ENCODE measurements at places on chromosomes 6 and 20. TPM values are rescaled to one million over a fixed set of nuclear protein-coding genes. Genes with fewer than 3 reads are reported as not detected.

The TREML1 gene
- not detected for total RNA-seq

The SS18L1 gene
- total RNA-seq, result 12.3 TPM

The MSH5 gene
- 5.6 TPM for total RNA-seq

The AFDN gene
- total RNA-seq, result 225 TPM

The CNR1 gene
- total RNA-seq, result 17.5 TPM

The BPIFB4 gene
- total RNA-seq, result not detected

The CLVS2 gene
- not detected for total RNA-seq

The SMIM29 gene
- total RNA-seq, result 26.0 TPM

The DYNLT1 gene
- total RNA-seq, result 113 TPM

The SLC26A8 gene
- 0.13 TPM for total RNA-seq

The IBTK gene
- 32.9 TPM for total RNA-seq

The CDH4 gene
- 0.22 TPM for total RNA-seq

The CCN2 gene
- 141 TPM for total RNA-seq

The WFDC2 gene
- 109 TPM for total RNA-seq

The FAXC gene
- total RNA-seq, result 0.71 TPM

DNA sequence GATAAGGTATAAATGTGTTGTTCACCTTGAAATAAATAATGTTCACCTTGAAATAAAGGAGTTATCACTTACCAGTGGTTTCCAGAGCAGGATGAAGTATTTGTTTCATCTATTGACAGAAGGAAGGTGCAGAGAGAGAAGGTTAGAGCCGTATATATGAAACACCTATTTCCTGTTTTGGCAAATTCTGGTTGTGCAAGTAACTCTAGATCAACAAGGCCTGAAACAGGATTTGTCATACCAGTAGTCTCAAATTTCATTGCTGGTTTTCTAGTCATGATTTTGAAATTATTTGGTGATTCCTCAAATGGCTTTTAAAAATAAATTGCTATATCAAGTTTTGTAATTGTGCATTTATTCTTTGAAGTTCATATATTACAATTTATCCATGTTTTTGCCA is at the start of gene CRISP3:
Gene CRISP3 (minus strand): TSS at position 130 of the 400 bp plus-strand sequence. CDS start 21 bp downstream, at position 109.
- no peak for DNase-seq

DNA sequence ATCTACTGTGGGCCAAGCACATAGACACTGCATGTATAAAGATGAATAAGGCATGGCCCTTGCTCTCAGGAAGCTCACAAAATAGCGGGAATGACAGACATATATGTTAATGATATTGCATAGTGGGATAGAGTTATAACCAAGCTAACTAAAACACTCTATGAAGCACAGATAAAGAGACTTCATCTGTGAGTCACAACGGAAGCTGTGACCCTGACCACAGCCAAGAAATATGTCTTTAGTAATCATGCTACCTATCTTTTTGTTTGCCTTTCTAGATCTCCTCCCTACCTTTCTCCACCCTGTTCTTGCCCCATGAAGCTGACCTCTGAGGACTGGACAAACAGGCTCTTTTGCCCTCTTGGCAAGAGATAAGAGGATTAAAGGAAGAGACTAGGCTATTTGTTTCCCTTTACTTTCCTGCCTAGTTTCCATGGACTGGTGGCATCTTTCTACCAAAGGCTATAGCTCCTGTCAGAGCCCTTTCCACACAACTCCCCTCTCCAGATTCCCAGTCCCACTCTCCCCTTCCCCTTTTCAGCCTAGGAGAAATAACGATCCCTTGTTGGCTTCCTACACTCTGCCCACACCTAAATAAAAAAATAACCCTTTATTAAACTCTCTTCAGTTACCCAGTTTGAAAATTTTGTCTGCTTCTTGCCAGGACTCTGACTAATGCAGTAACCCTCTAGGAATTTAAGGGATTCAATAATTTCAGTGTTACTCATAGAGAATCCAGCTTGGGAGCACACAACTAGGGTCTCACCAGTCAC is 504.9 kb upstream of the MARCKS start:
- DNase-seq, result no peak

DNA sequence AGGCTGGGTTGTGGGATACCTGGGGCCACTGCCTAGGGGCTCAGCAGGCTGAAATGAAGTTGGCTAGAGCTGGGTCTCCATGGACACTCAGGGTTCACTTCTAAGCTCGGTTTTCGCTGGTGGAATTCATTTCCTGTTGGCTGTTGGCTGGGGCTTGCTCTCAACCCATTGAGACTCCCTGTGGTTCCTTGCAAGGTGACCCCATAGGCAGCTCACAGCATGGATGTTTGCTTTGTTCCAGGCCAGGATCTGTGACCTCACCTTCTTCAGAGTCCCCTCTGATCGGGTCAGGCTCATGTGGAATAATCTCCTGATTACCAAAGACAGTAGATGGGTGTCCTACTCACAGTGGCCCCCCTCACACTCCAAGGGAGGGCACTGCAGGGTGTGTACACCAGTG is 229.3 kb downstream of the QKI start:
- DNase-seq, result no peak

- no peak for DNase-seq
Measured at GRCh38 chr6:157263146-157263545, 60.2 kb downstream of the TMEM242 start.

DNA sequence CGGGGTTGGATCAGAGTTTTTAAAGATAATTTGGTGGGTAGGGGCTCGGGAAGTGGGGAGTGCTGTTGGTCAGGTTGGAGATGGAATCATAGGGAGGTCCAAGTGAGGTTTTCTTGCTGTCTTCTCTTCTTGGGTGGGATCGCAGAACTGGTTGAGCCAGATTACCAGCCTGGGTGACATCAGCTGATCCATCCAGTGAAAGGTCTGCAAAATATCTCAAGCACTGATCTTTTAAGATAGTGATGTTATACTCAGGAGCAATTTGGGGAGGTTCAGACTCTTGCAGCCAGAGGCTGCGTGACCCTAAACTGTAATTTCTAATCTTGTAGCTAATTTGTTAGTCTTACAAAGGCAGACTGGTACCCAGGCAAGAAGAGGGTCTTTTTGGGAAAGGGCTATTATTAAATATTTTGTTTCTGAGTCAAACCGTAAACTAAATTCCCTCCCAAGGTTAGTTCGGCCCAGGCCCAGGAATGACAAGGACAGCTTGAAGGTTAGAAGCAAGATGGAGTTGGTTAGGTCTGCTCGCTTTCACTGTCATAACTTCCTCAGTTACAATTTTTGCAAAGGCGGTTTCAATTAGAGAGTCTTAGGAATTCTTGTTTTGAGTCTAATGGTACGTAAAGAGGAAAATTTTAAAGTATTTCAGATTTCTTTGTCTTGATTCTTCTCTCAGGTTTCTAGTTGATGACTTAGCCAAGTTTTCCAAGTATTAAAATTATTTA is 53.1 kb downstream of the SCAF8 start:
- no peak for DNase-seq

DNA sequence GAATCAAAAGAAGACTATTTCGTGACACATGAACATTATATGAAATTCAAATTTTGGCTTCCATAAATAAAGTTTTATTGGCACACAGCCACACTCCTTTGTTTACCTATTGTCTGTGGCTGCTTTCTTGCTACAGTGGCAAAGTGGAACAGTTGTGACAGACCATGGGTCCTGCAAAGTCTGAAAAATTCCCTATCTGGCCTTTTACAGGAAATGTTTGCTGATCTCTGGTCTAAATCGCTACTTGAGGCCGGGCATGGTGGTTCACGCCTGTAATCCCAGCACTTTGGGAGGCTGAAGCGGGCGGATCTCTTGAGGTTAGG is 23.1 kb upstream of the PREX1 start:
- no peak for DNase-seq

DNA sequence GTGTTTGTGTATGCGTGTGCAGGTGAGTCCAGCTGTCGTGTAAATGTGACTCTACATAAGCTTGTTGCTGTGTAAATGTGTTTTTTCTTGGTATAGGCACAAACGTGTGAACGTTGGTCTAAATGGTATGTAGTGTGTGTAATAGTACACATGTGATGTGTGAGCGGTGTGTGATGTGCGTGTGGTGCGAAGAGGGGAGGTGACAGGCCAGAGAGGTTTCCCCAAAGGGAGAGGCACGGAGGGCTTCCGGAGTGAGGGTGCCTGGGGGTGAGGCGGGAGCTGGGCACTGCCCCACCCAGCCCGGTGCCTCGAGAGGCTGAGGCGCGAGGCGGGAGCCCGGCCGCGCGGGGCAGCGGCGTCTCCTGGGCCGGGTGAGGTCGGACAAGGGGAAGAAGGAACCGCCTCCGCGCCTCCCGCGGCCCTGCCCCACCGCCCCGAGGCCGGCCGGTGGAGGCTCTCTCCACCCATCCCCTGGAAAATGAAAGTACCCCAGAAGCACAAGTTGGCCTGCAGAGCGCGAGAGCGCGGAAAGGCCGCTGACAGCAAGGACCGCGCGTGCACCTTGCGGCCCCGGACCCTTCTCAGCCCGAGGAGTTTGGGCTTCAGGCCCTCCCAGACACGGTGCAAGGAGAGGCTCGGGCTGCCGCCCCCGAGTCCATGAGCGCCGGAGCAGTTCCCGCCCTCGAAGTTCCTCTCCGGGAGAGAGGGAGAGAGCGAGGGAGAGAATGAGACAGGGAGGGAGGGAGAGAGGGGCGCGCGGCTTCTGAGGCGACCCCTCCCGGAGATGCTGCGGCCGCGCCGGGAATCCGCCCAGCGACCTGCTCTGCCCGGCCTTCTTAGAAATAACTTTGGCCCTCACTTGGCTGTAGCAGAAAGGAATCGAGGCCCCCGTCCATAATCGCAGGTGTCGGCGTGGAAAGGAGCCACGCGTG is 43.2 kb upstream of the OSTM1 start:
- DNase-seq, result peak; percentile 26

DNA sequence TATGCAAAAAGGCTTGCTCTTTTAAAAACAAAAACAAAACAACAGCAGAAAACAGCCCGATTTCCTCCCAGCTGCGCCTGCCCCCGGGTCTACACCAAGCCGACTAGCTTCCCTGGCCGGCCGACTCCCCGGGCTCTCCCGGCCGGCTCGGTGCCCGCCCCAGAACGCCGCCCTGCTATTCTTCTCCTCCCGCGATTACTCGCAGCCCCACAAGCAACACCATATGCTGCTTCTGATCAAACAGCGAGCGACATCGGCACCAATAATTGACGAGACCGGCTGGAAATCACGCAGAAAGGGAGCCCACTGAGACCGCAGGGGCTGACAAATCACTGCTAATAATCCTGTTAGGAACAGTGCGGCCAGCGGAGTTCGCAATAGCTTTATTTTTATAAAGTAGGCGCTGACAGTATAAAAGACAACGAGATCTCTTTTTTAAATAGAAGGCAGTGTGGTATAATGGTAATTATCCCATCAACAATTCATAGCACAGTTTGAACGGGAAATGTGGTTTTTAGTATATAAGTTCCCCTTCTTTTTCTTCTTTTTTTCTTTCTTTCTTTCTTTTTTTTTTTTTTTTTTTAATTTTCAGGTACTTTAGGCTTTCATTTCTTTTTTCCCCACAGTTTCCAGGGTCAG is 3.3 kb downstream of the SIM1 start:
- DNase-seq, result no peak

DNA sequence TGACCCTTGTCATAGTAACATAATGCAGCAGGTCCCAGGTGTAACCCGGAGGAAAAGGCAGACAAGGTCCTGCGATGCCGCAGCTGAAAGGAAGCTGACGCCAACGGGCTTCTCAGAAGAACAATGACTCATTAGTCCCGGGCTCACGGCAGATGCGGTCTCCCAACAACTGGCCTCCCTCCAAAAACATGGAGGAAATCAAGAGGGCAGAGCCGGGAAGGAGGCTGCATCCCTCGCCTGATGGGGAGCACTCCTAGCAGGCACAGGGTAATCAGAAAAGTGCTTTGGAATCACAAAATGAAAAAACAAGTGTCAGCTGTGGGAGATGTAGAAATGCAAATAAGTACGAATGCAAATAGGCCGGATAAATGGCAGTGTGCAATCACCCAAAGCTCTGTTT is 165.2 kb upstream of the AGPAT4 start:
- peak; percentile 18 for DNase-seq

DNA sequence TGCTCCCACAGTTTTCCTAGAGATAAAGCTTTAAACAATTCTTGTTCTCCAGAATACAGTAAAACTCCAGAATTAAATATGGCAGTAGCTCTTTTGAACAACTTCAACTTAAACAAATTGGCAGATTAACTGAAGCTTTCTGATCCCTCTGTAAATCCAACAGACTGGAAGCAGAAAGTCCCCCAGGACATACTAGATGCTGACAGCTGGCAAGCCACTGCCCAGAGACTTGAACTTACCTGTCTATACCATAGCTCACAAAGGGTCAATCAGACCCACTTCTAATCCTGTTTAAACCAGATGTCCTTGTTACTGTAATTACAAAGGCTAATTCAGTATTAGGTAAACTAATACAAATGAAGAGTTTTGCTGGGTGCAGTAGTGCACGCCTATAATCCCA is 12.3 kb downstream of the GPLD1 start:
- no peak for DNase-seq

DNA sequence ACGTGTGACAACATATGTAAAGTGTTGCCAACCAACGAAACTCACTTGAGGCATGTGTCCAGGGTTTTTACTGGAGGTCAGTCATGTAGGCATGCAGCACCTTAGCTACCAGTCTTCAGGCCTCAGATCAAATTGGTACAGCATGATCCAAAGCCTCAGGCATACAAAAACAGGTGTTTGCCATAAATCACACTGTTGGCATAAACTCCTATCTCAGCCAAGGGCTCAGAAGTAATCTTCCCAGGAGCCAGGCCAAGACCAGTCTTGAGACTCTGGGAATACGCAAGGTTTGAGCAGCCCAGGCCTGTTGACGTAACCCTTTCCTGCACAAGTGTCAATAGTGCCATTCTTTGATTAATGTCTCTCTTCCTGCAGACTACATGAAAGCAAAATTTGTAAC is 163.5 kb downstream of the PRL start:
- DNase-seq, result no peak

DNA sequence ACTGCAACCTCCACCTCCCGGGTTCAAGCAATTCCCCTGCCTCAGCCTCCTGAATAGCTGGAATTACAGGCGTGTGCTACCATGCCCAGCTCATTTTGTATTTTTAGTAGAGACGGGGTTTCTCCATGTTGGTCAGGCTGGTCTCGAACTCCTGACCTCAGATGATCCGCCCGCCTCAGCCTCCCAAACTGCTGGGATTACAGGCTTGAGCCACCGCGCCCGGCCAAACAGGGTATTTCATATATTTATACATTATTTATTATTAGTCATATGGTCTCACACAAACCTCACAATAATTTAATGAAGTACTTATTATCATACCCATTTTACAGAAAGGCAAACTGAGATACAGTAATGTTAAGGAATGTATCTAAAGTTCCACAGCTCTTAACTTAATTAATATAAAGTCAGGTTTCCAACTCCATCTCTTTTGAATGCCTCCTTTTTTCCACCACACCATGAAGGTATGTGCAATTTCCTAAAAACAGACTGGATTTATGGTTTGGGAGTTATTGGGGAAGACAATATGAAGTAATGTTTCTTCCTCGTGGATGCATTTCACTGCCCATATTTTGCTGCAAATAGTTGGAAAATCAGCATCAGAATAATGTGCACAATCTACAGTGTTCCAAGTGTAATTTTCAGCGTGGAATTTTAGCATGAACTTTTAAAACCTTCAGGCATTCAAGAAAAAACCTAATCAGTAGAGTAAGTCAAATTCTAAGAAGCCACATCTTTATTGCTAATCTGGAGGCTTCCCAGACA is 65.7 kb downstream of the ZMYND8 start:
- DNase-seq, result no peak
